GM12878 (cell line): ENCODE measurements at places on chromosomes 4 and X.

- no peaks in the 10 kb centered on the region for H3K4me1 ChIP-seq
- H3K27ac ChIP-seq = no peak overlapping the region
- H3K27me3 ChIP-seq = no peaks in the 10 kb centered on the region
- H3K36me3 ChIP-seq = no peaks in the 10 kb centered on the region
- DNase-seq = no peak
These were observed 8.3 kb upstream of the NAP1L5 start for GRCh38 chr4:88705805-88706492.

DNA sequence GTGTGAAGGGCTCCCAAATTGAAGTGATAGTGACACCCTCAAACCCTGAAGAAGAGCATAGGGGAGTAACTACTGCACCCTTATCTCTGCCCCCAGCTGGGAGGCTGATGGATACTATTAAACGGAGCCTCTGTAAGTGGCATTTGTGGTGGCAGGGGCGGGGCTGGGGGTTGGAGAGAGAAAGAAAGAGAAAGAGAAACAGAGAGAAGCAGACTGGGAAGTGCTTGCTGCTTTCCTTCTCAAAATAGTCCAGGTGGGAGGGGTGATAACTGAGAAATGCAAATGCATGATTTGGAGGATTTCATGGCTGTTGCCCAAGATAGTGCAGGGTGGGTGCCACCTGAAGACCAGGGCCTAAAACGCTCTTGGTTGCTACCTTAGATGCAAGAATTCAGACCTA is 253.5 kb upstream of the GATB start:
- H3K36me3 ChIP-seq = no peaks in the 10 kb centered on the region
- peak overlapping the region; percentile 54; the same call in 1 of the 2 replicates for H3K27ac ChIP-seq
- peak; percentile 55 for DNase-seq
- H3K4me1 ChIP-seq = peaks cover 13% of the 10 kb centered on the region

- no peaks in the 10 kb centered on the region for H3K4me1 ChIP-seq
- H3K27ac ChIP-seq = no peak overlapping the region
- H3K27me3 ChIP-seq = no peaks in the 10 kb centered on the region
- H3K36me3 ChIP-seq = no peaks in the 10 kb centered on the region; the same call in 1 of the 2 replicates
- H3K4me3 ChIP-seq = no peak overlapping the region
- no peak for DNase-seq
These were observed 66.8 kb downstream of the POLA1 start for GRCh38 chrX:24760363-24761000.

GRCh38 chrX:106150701-106151100 is 17.4 kb upstream of the PWWP3B start:
- DNase-seq = no peak
- no peaks in the 10 kb centered on the region for H3K4me1 ChIP-seq
- H3K27ac ChIP-seq = no peak overlapping the region
- no peaks in the 10 kb centered on the region for H3K36me3 ChIP-seq
- H3K27me3 ChIP-seq = no peaks in the 10 kb centered on the region
- no peak overlapping the region for H3K4me3 ChIP-seq

- no peaks in the 10 kb centered on the region for H3K4me1 ChIP-seq
- H3K27me3 ChIP-seq = no peaks in the 10 kb centered on the region
- peaks cover 12% of the 10 kb centered on the region; the same call in 1 of the 2 replicates for H3K36me3 ChIP-seq
- H3K27ac ChIP-seq = no peak overlapping the region
- no peak for DNase-seq
- H3K4me3 ChIP-seq = no peak overlapping the region
These were observed 65.4 kb downstream of the CCKAR start for GRCh38 chr4:26424838-26425237.

DNA sequence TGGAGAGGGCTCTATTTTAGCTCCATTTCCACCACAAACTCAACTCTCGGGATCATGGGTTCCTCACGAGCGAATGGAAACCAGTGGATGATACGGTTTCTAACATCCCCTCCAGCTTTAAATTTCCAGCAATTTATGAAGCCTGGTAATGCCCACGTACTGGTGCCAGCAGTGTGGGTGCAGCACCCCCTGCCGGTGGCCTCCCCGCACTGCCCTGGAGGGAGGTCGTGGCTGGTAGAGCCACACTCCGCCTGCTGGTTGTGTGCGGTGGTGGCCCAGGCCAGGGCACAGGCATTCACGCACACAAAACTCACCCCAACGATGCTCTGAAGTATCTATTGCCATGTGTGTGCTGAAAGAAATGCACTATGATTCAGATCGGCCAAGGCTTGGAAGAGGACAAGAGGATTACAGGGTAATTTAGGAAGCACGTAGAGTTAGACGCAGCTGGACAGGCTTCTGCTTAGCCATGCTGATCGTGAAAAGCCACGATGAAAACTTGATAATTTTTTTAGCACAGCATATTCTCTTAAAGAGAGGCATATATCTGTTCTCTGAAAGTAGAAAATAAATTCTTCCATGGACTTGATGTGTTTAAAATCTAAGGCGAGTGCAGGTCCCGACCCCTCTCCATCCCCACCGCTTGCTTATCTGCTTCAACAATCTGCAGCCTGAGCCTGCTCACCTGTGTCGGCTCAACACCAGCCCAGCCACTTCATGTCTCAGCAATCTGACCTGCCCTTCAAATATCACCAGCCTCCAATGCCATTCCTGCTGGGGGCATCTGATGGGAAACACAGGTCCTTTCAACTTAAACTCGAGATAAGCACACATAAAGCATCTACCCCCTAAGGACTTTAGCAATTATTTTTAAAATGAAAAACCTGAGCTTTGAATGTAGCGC is 59.1 kb downstream of the SCD5 start:
- peaks cover 3% of the 10 kb centered on the region for H3K4me1 ChIP-seq
- H3K36me3 ChIP-seq = no peaks in the 10 kb centered on the region
- H3K4me3 ChIP-seq = no peak overlapping the region
- no peak overlapping the region for H3K27ac ChIP-seq
- peak; percentile 12 for DNase-seq

DNA sequence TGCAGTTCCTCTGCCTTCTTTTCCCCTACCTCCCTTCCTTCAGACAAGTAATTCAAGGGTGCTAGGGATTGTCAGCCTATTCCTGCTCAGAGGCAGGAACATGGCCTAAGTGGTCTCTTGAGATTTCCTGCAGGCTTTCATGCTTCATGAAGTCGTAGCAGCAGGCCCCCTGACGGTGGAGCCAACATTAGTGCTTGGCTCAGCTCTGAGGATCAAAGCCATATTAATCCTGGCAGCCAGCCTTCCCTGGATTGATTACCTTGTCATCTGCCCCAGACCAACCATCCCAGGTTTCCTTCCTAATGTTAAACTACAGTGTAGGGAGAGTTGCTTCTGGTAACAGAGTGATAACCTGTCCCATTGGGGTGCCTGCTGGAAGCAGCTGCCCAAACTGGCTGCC is 84.1 kb downstream of the SLC16A2 start:
- no peak overlapping the region for H3K27ac ChIP-seq
- peaks cover 6% of the 10 kb centered on the region; the same call in 1 of the 2 replicates for H3K4me1 ChIP-seq
- H3K36me3 ChIP-seq = no peaks in the 10 kb centered on the region
- no peak overlapping the region for H3K4me3 ChIP-seq
- no peaks in the 10 kb centered on the region for H3K27me3 ChIP-seq

GRCh38 chrX:72477781-72478181 is 94.9 kb downstream of the HDAC8 start:
- no peaks in the 10 kb centered on the region for H3K4me1 ChIP-seq
- H3K4me3 ChIP-seq = no peak overlapping the region
- no peaks in the 10 kb centered on the region for H3K36me3 ChIP-seq
- no peak for DNase-seq
- H3K27ac ChIP-seq = no peak overlapping the region

GRCh38 chrX:110402091-110402849 is 43.6 kb downstream of the RTL9 start:
- H3K36me3 ChIP-seq = no peaks in the 10 kb centered on the region
- no peak overlapping the region for H3K27ac ChIP-seq
- H3K27me3 ChIP-seq = no peaks in the 10 kb centered on the region
- no peaks in the 10 kb centered on the region for H3K4me1 ChIP-seq

DNA sequence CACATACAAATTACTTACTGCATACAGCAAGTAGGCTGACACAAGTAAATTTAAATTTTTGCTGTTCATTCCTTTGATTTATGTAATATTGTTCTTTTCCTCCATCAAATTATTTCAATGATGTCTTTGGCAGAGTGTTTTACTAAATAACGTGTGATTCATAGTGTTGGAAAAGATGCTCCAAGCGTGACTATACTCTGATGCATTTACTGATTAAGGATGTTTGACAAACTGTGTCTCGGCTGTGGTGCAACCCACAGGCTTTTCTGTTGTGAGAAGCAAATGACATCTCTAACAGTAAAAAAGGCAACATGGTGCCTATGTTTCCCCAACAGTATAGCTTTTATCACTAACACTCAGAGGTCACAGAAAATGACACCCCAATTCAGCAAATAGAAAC is 540.9 kb downstream of the PPP4R3C start:
- H3K36me3 ChIP-seq = no peaks in the 10 kb centered on the region
- DNase-seq = no peak
- no peak overlapping the region for H3K27ac ChIP-seq
- H3K4me1 ChIP-seq = no peaks in the 10 kb centered on the region
- no peaks in the 10 kb centered on the region for H3K27me3 ChIP-seq

DNA sequence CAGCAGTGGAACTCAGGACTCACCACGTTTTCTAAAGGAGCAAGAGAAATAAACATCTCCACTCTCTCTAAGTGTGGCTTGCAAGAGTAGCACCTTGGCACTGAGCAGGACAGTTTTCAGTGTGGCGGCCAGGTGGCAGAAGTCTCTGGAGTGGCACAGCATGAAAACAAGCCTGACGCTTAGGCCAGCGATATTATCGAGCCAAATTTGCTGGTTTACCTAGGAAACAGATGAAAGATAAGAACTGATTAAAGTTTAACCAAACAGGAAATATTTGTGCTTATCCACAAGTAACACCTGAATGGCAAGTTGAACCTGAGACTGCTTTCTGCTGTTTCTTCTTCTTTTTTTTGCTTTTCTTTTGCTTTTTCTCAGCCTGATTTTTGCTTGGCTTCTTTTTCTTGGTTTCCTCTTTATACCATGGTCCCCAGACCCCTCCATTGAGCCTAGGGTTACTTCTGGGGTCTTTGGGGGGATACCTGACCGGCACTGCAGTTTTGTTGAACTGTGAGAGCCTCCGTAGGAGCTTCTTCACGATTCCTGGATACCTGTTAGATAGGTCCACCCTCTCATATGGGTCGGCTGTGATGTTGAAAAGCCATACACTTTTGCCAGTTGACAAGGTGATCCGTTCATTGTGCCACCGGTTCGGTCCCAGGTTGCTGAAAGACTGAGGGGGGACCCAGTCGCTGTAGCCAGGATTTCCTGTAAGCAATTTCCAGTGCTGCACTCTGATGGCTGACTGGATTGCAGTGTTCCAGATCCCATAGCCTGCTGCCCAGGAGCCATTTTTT is 77.3 kb downstream of the ARSJ start:
- H3K4me1 ChIP-seq = peaks cover 11% of the 10 kb centered on the region
- no peak for DNase-seq
- no peaks in the 10 kb centered on the region for H3K27me3 ChIP-seq
- H3K36me3 ChIP-seq = no peaks in the 10 kb centered on the region
- H3K4me3 ChIP-seq = no peak overlapping the region

- peaks cover 3% of the 10 kb centered on the region; the same call in 1 of the 2 replicates for H3K4me1 ChIP-seq
- DNase-seq = no peak
- H3K36me3 ChIP-seq = no peaks in the 10 kb centered on the region
- H3K27ac ChIP-seq = peak overlapping the region; percentile 97
- H3K4me3 ChIP-seq = peak overlapping the region; percentile 75
- H3K27me3 ChIP-seq = no peaks in the 10 kb centered on the region
These were observed 213 bp downstream of the NFKB1 start for GRCh38 chr4:102501447-102501696.

- no peaks in the 10 kb centered on the region for H3K4me1 ChIP-seq
- no peak for DNase-seq
- no peak overlapping the region for H3K27ac ChIP-seq
- no peak overlapping the region for H3K4me3 ChIP-seq
- no peaks in the 10 kb centered on the region for H3K36me3 ChIP-seq
These were observed 1.8 kb downstream of the EPHA5 start for GRCh38 chr4:65668201-65669089.

- no peaks in the 10 kb centered on the region for H3K36me3 ChIP-seq
- no peaks in the 10 kb centered on the region for H3K4me1 ChIP-seq
- no peaks in the 10 kb centered on the region for H3K27me3 ChIP-seq
- DNase-seq = no peak
- no peak overlapping the region for H3K4me3 ChIP-seq
These were observed 124.5 kb upstream of the HCCS start for GRCh38 chrX:10986616-10987015.

DNA sequence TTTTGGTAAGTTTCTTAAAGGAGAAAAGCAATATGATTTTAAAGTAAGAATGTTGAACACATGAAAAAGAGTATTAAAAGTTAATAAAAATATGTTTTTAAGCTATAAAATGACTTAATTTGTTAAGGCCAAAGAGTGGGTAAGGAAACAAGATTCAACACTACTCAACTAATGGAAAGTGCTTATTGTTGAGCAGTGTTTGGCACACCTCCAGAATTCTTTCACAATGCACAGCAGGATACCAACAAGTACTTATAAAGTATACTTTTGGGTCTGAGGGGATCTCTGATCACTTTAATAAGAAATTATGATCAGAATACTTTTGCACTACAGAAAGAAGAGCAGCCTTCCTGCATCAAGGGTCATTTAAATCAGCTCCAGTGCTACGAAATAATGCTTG is 5.9 kb downstream of the LAMP2 start:
- no peaks in the 10 kb centered on the region for H3K36me3 ChIP-seq
- no peaks in the 10 kb centered on the region for H3K4me1 ChIP-seq

- H3K27me3 ChIP-seq = no peaks in the 10 kb centered on the region
- H3K36me3 ChIP-seq = no peaks in the 10 kb centered on the region; the same call in 1 of the 2 replicates
- H3K4me3 ChIP-seq = peak overlapping the region; percentile 54
- H3K27ac ChIP-seq = no peak overlapping the region
These were observed 3.8 kb downstream of the SCFD2 start for GRCh38 chr4:53362093-53362492.

- no peak overlapping the region for H3K4me3 ChIP-seq
- no peaks in the 10 kb centered on the region for H3K27me3 ChIP-seq
- H3K27ac ChIP-seq = no peak overlapping the region
- H3K36me3 ChIP-seq = no peaks in the 10 kb centered on the region
- DNase-seq = no peak
- H3K4me1 ChIP-seq = no peaks in the 10 kb centered on the region
These were observed 280.5 kb upstream of the GATB start for GRCh38 chr4:152041295-152041694.

DNA sequence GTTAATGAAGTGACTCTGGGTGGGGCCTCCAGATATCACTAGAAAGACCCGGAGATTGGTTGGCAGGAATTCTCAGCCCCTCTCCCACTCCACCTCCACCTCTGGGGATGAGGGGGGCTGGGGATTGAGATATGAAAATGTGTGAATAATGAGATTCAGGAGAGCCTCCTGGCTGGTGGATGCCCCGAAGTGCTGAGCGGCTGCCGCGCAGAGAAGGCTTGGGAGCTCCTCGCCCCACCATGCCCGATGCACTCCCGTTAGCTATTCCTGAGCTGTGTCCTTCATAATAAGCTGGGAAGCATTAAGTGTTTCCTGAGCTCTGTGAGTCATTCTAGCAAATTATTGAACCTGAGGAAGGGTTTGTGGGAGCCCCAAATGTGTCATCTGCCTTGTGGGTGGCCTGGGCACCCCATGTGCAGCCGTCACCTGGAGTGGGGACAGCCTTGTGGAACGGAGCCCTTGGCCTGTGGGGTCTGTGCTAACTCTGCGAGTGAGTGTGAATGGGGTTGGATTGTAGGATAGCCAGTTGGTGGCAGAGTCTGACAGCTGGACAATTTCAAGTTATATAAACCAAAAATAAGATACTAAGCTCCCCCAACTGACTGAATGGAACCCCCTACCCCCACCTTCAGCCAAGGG is 4.4 kb upstream of the MAEA start:
- H3K27ac ChIP-seq = no peak overlapping the region
- no peak overlapping the region for H3K4me3 ChIP-seq
- no peaks in the 10 kb centered on the region for H3K4me1 ChIP-seq
- no peaks in the 10 kb centered on the region for H3K27me3 ChIP-seq
- DNase-seq = no peak

GRCh38 chrX:21747558-21747957 is 10.4 kb downstream of the SMPX start:
- H3K4me3 ChIP-seq = no peak overlapping the region
- no peak for DNase-seq
- no peaks in the 10 kb centered on the region for H3K27me3 ChIP-seq
